ENCODE measurements at places on chromosomes 16 and 17.

DNA sequence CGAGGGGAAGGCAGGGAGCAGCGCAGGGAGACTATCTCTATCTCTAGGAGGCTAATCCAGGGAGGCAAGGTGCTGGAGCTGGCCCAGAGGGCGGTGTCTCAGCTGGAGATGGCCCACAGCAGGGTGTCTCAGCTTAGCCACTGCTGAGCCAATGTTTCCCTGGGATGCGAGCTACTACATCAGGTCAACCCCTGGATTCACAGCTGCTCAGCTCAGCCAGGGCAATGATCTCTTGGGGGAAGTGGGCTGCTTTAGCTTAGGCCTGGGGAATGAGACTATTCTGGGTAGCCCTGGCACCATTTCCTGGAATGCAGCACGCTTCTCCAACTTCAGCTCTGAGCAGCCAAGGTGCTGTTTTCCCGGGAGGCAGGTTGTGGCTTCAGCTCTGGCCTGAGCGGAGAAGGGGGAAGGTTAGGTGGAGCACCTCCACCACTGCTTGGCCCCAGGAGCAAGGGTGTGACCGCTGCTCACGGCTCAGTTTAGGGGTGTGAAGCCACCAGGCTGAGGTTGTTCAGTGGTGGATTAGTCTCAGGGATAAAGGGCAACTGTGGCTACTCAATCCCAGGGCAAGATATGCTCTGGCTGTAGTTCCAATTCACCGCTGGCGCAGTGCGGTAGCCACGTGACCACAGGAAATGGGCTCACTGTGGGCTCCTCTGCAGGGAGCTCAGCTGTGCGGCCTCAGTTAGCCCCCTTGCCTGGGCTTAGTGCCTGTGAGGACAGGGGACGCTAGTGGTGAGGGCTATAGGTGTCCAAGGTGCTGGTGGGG is 5.2 kb upstream of the PRSS21 start:
- DNase-seq = no peak

- DNase-seq = no peak
These were observed 59.1 kb upstream of the CLEC18B start for GRCh38 chr16:74480150-74481029.

- DNase-seq = no peak
These were observed 3.3 kb downstream of the LHX1 start for GRCh38 chr17:36940313-36941264.

- DNase-seq = no peak
These were observed 44.6 kb downstream of the SPOP start for GRCh38 chr17:49633250-49633649.

DNA sequence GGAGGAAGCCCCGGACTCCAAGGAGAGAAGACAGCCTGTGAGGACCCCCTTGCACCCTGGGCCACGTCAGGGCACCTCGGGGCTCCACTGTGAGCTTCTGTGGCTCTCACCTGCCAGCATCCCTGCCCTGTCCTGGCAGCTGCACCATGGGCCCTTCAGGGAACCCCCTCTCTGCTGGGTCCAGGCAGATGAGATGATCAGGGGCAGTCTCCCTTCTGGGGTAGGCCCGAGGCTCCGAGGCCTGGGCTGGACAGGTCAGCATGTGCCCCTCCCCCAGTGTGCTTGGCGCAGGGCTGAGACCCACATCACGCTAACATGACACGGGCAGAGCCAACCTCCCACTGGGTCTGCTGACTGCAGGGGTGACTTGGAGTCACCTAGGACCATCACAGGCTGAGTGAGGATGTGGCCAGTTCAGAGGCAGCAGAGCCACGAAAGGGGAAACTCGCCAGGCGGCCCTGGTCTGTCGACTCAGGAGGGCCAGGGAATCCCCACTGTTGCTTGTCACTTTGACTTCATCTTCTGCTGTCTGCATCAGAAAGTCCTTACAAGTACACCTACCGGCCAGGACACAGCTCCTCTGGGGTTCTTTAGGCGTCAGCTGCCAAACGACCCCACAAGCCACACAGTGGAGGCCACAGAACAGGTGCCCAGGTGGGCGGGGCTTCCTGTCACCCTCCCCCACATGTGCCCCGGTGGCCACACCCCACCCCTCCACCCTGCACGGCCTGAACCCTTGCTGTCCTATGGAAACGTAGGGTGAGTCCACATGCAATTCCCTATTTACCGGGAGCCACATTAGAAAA is 2.2 kb downstream of the GALNS start:
- no peak for DNase-seq

GRCh38 chr17:11578998-11579397 is 19.3 kb upstream of the DNAH9 start:
- DNase-seq = no peak
